KBM-7 (cell line): ENCODE measurements at places on chromosomes 12 and 14.
A peak's percentile ranks its signal among the peaks of the same experiment; 100 is the strongest.

DNA sequence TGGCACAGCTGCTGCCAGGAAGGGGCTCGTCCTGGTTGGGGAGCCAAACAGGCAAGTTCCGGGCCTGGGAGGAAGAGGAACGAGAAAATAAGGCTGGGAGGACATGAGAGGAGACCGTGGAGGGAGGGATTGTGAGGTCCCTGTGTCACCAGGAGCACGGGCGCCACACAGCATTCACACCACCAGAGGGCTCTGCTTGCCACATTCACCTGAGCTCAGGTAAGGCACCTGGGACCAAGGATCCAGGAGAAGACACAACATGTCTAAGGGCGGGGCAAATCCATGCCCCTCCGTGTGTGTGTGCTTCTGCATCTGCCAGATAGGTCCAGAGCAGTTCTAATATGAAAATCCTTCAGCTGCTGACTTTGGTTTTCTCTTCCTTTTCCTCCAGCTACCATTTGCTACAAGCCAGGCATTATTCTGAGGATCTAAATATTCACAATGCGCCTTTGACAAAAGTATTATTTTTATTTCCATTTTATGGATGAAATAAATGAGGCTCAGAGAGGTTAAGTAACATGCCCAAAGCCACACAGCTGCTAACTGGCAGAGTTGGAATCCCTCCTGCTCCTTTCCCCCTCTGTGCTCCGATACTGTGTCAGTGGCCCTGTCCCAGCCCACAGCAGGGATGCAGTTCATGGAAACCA, 14.6 kb downstream of the RAPGEF3 start:
- peak; percentile 38 for DNase-seq

- DNase-seq: no peak
Measured at GRCh38 chr12:68139941-68140340, 19.6 kb downstream of the IFNG start.

GRCh38 chr12:131713349-131713748, 2.5 kb downstream of the SFSWAP start:
- no peak for DNase-seq

DNA sequence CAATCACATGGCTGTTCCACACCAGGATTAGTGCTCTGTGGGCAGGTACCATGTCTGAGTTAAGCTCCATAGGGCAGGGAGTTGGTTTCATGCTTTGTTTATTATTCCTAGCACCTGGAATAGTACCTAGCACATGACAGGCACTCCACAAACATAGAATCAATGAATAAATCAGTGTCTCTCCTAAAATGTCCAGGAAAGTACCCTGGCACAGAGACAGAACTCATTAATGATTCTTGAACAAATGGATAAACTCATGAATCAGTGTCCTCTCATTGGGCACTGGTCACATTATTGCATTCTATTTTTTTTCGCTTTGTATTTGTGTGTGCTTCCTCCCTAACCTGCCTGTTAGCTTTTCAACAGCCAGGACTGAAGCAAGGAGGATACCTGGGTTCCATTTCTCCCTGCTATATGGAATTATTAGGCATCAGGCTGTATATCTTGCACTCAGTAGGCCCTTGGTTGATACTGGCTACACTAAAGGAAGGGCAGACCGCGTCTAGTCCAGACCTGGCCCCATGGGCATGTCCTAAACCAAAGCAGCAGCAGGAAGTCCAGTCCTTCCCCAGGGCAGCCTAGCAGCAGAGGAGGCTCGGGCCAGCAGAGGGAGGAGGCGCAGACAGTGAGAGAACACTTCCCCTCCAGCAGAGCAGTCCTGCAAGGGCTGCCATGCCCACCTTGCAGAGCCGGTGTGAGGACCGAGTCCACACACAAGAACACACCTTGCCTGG, 18.4 kb downstream of the HDAC7 start:
- DNase-seq: no peak

- peak; percentile 69 for DNase-seq
Measured at GRCh38 chr12:7460375-7461259, 16.7 kb upstream of the CD163L1 start.

DNA sequence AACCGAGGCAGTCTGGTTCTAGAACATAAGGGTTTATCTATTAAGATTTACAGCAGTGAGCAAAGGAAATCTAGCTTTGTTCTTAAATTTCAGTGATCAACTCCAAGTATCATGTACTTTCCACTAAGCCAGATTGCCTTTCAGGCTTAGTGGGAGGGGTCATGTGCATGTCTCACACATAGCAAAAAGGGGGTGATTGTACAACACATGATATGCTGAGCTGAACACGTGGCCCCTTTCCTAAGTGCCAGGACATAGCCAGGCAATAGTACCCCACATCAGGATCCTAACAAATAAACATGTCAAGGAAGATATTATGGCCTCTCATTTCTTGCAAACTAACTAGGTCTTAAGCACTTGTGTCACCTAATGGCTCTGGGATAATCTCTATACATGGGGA, 347.2 kb downstream of the C12orf75 start:
- DNase-seq: no peak

GRCh38 chr12:132285991-132286681, 43.3 kb downstream of the GALNT9 start:
- no peak for DNase-seq

- DNase-seq: no peak
Measured at GRCh38 chr12:106033161-106033675, 105.5 kb downstream of the NUAK1 start.

GRCh38 chr12:119672194-119672593, 4.3 kb downstream of the PRKAB1 start:
- DNase-seq: no peak
